ENCODE measurements at places on chromosomes 12 and 14.

DNA sequence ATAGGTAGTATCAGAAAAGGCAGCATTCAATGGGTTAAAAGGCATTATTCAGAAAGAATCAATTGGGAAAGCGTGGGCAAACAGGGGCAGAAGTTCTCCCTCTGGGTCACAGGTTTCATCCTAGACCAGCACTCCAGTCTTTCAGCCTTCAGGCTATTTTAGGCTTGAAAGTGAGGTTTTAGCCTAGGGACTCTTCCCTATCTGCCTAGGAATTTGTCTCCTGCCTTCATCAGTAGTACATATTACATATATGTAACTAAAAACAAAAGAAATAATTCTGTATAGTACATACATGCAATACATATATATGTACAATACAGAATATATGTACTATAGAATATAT is 34.6 kb upstream of the PCNX1 start:
- DNase-seq: no peak

DNA sequence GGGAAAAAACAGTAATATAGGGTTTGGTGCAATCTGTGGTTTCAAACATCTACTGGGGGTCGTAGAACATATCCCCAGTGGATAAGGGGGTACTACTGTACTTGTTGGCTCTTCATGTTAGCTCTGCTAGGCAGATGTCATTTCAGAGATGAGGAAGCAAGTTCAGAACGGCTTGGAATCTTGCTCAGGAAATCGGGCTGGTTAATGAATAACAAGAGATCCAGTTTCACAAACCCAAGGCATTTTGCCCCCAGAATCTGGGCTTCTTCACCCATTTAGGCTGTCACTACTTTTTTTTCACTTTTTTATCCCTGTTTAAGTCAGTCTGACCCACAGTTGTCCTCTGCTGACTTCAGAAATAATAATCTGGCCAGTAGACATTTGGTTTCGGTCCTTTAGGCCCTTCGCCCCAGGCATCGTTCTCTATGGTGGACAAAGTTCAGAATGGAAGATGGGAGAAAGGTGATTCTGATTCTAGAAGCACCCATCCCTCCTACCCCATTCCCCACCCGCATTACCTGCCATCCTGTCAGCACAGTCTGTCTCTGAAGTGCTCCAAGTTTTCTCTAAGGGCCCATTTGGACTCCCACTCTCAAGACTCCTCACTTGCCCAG is 4.5 kb downstream of the SUOX start:
- DNase-seq: no peak

DNA sequence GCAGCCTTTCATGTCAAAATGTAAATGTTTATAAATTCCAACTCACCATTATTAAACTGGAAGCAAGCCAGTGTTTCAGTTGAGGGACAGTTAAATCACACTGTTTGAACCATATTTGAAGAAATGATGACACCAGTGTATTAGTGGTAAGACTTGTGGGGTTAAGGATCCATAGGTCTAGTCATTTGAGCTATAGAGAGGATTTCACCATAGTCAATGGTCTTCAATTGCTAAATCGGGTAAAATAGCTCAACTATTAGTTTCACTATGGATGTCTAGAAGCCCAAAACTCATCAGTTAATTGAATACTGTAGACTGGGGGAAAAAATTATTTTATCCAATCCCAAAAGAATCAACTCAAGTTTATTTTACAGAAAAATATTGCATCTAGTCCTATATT is 659.1 kb downstream of the NRXN3 start:
- DNase-seq: no peak

- DNase-seq: no peak
These were observed 19.2 kb downstream of the PELI2 start for GRCh38 chr14:56137453-56137807.

DNA sequence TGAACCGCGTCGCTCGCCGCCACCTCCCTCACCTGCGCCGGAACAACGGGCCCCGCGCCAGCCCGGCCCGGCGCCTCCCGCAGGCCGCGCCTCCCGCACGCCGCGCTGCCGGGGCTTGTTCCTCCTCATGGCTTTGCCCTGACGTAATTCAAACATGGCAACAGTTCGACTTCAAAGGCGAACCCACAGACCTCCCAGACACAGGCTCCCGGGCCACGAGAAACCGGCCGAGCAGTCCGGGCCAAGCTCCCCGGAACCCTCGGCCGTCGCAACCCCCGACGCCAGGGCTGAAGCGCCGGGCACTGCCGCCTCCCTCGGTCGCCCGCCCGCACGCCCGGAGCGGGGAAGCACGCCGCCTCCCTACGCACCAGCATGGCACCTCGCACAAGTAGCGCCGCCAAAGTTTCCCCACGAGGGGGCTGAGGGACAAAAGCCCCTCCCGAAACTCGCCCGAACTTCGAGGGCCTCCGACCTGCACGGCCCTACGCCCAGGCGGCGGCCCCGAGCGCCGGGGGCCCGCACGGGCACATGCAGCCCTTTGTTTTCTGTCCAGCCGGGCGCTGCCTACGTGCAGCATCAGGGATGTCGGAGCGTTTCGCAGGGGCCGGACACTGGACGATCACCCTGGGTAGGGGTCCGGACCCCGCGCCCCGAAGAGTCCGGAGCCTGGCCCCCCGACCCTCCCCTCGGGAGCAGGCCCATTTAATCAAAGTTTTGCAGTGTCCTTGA is 1.7 kb downstream of the SINHCAF start:
- DNase-seq: peak; percentile 56

GRCh38 chr12:4107911-4108697 is 165.5 kb upstream of the CCND2 start:
- DNase-seq: no peak

DNA sequence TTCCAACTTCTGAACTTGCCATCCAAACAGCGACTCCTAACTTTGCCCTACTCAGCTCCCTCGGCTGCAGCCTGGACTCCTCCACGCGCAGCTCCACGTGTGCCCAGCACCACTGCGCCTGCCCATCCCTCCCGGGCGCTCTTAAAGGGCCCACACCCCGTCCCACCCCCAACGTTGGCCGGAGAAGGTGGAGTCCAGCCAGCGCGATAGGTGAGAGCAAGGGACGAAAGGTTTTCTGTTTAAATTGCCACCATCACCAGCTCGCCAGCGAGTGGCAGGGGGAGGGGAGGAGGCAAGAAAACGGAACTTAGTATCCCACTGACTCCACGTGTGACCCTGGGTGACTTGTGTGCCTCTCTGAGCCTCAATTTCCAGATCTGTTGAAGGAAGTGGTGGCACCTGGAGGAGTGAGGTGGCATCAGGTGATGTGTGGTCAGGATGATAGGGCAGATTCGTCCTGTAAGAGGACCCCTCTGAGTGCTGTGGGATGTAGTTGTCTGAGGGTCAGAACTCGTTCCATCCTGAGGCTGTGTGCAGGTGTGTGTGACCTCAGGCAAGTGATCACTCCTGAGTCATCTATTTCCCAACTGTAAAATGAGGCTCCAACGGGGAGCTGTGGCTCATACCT is 59.7 kb downstream of the TRPV4 start:
- DNase-seq: peak; percentile 27

DNA sequence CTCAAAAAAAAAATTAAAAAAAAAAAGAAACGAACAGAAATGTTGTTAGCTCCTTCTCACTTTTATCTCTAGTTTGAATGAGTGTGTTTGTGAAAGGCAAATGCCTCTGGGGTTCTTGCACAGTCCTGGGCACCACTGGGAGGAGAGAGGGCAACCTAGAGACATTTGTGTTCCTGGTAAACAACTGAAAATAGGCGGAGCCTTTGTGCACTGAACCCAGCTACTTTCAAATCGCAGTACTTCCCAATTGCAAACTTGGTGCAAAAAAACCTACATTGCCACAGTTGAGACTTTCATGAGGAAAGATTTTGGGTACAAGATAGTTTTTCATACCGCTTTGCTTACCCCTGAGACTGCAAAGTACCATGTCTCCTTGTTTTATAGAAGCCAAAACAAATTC is 430.0 kb downstream of the ZFP36L1 start:
- DNase-seq: no peak

- DNase-seq: peak; percentile 80
These were observed 25.0 kb upstream of the CIT start for GRCh38 chr12:119902084-119902509.

DNA sequence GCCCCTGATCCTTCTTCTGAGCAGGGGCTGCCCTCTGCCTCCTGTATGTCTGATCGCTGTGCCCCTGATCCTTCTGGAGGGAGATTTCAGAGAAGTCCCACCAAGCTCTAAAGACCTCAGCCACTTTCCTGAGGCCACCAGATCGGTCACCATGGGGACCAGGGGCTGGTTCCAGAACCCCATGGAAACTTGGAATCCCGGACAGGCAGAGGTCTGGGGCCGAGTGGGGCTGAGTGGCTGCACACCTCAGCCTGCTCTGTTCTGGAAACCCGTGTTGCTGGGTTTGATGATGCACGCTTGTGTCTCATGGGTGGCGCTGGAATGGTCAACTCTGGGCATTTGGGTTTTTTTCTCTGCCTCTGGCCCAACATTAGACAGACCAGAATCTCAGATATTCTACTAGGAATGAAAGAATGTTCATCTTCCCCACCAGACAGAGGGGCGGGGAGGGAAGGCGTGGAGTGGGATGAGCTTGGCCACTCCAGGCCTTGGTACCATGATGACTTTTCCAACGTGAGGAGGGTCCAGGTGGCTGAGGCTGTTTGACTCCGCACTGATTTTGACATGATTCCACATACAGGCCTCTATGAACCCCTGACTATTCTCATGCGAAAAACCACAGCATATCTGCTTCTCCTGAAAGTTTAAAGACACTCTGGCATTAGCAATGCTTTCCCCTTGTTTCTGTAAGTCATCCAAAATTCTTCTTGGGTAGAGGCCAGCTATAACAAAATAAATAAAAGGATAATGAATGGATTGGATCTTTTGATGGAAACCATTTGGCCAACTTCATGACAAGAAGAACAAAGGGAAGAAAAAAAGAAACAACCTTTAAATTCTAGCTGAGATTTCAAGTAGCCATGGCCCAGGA is 114.5 kb downstream of the ADGRD1 start:
- no peak for DNase-seq

DNA sequence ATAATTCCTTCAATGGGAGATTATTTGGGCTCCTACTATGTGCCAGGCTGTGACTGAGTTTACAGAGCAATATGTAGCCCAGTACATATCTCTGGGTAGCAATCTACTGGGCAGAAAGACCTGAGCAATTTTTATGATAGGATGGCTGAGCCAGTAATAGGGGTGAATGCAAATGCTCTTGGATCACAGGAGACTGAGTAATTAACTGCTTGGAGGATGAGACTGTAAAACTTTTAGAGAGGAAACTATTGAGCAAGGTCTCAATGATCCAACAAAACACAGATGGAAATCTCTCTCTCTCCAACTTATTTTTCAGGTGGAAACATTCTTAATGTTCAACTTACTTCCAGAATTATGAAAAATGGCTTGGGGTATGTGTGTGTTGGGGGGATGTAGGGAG is 402.2 kb downstream of the AEBP2 start:
- no peak for DNase-seq

DNA sequence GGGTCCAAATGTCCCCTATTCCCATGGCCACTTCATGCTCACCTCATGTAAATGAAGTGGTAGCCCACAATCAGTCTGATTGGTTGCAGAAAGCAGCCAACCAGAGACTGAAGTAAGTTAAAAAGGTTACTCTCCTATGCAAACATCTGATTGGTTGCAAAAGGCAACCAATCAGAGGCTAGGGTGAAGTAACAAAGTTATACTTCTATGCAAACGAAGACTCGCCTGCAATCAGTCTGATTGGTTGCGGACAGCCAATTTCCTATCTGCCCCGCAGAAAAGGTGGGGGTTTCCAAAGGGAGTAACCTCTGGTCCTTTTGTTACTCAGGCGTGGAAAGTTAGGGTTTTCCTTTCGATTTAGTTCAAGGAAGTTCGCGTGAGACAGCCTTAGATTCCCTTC is 208.1 kb upstream of the NEDD1 start:
- DNase-seq: no peak

- DNase-seq: no peak
These were observed 156.0 kb downstream of the LRIG3 start for GRCh38 chr12:58764100-58764953.

DNA sequence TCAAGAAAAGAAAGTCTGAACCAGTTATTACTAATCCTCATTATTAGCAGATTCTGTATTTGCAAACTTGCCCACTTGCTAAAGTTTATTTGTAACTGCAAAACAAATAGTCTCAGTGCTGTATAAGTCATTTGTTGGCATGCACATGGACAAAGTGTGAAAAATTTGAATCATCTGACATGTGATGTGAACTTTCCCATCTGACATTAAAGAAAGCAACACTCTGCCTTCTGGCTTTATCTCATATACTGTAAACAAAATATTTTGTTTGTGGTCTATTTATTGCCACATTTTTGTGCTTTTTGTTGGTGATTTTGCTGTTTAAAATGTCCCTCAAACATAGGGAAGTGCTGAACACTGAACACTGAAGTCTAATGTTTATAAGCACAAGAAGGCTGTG is 513.8 kb downstream of the RPL10L start:
- DNase-seq: no peak

- DNase-seq: no peak
These were observed 8.2 kb downstream of the SERPINA4 start for GRCh38 chr14:94569381-94570001.

- DNase-seq: no peak
These were observed 46.8 kb downstream of the PRKCH start for GRCh38 chr14:61368114-61368710.

- peak; percentile 73 for DNase-seq
These were observed 16.4 kb upstream of the SP7 start for GRCh38 chr12:53352331-53353256.

DNA sequence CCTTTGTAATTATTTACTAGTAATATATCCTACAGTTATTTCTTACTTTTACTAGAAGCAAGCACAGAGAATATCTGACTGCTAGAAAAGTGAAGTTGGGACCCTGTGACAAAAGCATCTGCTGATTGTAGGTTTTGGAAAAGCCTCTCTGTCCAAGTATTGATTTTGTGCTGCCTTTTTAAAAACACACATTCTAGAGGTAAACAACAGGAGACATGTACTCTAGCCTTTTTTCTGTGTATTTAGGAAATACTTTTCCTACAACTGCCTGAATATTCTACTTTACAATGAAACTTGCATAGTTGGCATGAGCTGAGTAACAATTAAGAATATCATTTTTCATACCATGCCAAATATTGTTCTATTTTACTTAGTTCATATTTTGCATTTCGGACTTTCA is 1249.0 kb downstream of the SLC16A7 start:
- no peak for DNase-seq

DNA sequence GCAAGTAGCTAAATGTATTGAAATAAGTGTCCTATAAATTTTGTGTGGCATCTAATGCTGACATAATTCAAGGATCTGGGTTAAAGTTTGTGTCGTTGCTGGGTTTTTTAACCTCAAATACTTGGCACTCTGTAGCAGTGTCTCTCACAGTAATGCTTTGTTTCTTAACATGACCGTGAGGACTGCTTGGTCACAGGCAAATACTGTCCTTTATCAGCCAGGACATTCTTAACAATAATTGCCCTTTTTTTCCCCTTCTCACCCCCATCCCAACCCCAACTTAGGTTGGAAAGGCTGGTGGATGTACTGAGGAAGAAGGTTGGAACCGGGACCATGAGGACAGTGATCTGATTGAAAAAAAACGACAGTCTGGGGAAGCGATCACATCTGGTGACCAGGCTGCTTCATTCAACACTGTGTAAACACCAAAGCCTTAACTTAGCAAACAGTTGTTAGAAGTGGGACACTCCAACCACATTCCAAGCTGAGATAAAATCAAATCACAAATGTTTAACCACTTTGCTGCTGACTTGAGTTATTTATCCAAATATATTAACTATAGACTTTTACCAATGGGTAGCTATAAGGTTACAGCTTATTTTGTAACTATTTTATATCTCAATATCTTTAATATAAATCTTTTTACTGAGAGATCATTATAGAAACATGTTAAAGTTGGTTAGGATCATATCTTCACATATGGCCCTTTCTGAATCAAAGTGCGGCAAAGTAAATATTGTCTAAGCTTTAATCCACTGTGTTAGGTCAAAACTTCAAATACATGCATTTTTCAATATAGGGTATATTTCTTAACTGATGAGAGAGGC is 48.2 kb downstream of the FOXA1 start:
- DNase-seq: peak; percentile 13

Measured in AG08395 (cell line).